ENCODE measurements at places on chromosomes 6 and 20.

GRCh38 chr20:23419657-23419994 lies 1.7 kb downstream of the NAPB start:
- no peak for DNase-seq

GRCh38 chr6:48136856-48137255 lies 25.9 kb upstream of the PTCHD4 start:
- no peak for DNase-seq

GRCh38 chr6:123945386-123945785 lies 141.7 kb downstream of the NKAIN2 start:
- no peak for DNase-seq

GRCh38 chr6:2850538-2851113 lies 9.0 kb upstream of the SERPINB1 start:
- no peak for DNase-seq

- DNase-seq, result no peak
Measured at GRCh38 chr6:158061361-158061708, 79.7 kb downstream of the SYNJ2 start.

DNA sequence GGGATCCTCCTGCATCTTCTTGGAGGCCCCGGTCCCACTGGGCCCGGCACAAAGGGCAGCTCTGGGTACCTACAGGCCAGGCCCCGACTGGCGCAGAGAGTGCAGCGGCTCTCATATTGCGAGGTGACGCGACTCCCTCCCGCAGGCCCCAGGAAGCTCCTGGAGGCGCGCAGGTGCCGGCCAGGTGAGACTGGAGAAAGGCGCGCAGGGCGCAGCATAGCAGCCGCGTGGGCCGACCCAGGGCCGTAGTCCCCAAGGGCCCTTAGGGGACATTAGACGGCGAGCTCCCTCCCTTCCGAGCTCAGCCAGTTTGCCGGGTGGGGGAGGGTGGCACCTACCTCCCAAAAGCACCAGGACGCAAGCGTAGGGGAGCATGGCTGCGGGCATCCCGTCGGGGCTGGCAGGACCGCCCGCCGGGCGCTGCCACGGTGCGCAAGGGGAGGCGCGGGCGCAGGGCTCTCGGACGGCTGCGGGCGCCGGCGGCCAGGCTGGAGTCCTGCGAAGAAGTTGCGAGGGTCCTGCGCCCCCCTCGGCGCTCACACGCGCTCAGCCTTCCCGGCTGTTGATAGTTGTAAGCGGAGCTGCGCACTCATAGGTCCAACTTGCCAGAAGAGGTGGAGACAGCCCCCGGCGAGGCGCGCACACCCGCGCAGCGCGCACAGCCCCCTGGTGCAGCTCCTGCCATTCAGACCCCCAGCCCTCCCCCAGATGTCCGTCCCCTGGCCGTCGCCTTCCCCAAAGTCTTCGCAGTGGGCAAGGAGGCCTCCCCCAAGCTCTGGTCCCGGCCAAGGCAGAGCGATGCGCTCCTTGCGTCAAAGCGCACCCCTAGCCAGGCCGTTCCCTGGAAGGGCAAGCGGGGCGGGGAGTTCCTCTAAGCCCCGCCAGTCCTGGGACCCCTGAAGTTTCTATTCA lies 622 bp downstream of the APCDD1L start:
- DNase-seq, result no peak

DNA sequence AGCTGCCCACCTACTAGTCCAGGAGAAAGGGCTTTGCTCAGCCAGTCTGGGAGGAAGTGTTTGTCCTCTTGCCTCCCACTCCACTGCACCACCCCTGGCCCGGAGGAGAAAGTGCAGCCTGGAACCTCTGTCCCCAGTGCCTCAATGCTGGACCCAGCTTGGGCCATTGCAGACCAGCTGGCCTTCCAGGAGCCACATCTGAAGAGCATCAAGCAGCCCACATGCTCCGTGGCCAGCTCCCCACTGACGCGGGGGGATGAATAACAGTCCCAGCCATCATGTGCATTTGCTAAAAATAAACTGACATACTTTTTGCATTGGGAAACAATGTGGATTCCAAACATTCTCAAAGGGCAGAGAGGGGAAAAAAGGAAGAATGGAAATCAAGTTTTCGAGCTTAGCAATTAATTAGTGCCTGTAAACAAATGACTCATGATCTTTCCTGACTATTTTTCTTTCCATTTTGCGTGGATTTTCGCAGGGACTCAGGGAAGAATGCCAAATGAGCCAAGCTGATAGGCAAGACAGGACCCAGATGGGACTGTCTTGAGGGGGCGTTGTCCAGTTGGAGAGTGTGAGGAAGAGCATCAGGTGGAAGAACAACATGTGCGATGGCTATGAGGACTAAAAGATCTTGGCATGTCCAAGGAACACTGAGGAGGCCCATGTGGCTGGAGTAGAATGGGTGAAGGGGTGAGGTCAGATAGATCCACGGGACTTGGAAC lies 34.1 kb downstream of the CEBPB start:
- DNase-seq, result no peak

DNA sequence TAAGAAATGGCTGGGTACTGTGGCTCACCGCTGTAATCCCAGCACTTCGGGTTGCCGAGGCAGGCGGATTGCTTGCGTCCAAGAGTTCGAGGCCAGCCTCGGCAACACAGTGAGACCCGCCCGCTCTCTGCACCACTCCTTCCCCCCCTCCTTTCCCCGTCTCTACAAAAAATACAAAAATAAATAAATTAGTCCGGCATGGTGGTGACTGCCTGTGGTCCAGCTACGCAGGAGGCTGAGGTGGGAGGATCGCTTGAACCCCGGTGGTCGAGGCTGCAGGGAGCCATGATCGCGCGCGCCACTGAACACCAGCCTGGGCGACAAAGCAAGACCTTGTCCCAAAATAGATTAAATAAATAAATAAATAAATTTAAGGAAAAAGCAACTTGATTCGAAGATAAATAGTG lies 448 bp upstream of the RNF114 start:
- DNase-seq, result no peak

DNA sequence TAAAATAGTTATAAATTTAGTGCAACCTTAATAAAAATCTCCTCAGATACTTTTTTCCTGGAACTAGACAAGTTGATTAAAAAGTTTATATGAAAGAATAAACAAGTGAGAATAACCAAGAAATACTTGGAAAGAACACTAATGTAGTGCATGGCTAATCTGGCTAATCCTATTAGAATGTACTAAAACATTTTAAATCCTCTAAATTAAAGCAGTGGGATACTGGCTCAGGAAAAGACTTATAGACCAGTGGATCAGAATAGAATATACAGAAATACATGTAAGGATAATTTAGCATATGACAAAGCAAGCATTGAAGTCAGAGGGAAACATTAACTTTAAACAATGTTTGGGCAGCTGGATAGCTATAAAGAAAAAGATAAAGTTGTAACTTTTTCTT lies 41.1 kb upstream of the ERVFRD-1 start:
- no peak for DNase-seq

DNA sequence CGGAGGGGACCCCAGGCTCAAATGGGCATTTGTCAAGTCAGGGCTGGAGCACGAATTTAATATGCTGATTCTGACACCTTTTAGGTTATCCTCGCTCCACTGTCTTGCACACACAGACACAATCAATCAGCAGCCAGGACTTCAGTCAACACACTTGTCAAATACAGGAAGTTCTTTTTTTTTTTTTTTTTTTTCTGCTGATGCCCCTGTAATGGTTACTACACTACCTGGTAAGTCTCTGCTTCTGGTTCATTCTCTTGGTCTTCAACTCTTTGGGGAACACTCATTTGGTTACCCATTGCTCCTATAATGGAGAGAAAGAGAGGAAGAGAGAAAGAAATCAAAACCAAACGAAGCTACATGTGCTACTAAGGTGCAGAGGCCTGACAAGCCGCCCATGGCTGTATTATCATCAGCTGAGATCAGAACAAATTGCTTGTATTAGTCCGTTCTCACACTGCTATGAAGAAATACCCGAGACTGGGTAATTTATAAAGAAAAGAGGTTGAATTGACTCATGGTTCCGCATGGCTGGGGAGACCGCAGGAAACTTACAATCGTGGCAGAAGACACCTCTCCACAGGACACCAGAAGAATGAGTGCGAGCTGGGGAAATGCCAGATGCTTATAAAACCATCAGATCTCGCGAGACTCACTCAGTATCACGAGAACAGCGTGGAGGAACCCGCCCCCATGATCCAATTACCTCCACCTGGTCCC lies 11.8 kb downstream of the BCAS1 start:
- DNase-seq, result no peak

DNA sequence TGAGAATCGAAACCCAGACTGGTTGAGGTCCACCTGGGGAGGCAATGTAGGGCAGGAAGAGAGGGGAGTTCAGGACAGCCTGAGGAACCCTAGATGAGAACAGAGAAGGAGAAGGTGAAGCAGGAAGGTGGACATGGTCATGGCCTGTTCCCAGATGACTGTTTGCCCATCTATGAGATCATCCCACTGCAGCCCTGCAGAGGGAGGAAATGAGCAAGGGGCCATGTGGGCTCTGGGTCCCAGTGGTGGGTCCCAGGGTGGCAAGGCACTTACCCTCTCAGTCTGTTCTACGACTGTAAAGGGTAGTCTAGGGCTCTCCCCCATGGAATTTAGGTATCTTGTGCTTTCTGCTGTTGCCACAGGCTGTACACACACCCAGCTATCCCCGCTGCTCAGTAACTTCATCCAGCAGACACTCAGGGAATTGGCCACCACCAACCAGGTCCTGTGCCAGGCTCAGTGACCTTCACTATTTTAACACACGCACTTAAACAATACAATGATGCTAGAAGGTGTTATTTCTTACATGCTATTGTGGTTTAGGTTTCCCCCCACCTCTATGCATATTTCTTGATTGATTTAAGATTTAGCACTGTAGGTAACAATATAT lies 89.8 kb downstream of the TOX2 start:
- DNase-seq, result no peak

GRCh38 chr6:163892824-163893561 lies 478.5 kb downstream of the QKI start:
- no peak for DNase-seq

GRCh38 chr20:64257107-64257757 lies 1.7 kb downstream of the PCMTD2 start:
- no peak for DNase-seq

- no peak for DNase-seq
Measured at GRCh38 chr20:59265298-59265697, 35.1 kb upstream of the EDN3 start.

- no peak for DNase-seq
Measured at GRCh38 chr20:63145156-63145555, 70.8 kb downstream of the YTHDF1 start.

- peak; percentile 93 for DNase-seq
Measured at GRCh38 chr6:35850208-35850607, 45.1 kb downstream of the LHFPL5 start.

DNA sequence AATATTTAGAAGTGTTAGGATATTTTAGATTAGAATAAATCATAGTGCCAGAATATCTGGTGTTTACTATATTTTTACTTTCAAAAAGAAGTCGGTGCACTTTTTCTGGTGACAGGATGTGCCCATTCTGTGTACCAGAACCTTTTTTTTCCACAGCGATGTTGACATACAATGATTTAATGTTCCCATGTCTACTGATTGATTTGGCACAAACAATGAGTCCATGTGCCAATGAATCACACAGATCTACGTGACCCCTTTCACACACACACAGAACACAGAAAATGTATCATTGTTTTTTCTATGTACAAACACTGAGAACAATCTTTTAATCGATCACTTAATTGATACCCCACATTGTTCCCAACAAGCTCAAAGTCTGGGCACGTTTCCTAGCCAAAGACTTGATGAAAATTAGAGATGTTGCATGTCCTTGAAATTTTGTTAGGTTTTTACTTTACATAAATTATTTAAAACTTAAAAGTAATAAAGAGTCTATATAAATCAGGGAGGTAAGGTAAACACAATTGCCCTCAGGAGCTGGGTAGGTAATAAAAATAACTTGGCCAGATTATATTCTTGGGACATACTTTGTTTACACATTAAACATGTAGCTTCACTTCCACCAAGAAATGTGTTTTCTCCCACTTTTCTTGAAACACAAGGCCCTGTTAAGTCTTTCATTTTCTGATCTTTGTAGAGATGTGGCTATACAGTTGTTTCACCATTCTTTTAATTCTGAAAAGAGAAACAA lies 36.4 kb upstream of the SOX4 start:
- DNase-seq, result no peak

GRCh38 chr6:107458672-107459282 lies 587 bp downstream of the PDSS2 start:
- no peak for DNase-seq

- DNase-seq, result no peak
Measured at GRCh38 chr6:169558774-169559441, 142.9 kb downstream of the WDR27 start.

DNA sequence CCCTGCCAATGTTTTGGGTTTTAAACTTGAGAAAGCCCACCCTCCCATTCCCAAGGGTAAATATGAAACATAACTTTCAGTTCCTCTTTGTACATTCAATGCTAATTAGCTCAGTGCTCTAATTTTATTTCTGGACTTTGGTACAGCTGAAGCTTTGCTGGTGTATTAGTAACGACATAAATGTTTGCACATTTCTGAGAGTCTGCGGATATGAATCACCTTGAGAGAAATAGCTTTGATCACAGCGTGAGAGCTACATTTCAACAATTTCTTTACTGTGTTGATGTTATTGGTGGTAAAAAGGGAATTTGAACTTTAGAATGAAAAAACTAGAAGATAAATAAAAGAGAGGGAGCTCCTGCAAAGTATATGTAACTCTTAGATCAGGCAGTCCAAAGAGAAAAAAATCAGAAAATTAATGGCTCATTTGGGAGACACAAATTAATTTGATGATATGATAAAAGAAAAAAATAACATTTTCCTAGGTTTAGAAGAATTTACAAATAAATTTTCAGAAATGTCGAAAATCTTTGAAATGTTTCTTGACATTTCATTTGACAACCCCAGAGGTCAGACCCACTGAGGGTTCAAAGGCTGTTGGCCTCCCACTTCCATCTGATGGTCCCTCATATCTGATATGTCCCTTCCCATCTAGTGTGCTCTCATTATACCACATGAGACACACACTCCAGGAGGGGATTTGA lies 38.5 kb upstream of the CAP2 start:
- no peak for DNase-seq

- DNase-seq, result no peak
Measured at GRCh38 chr20:39269493-39270217, 307.5 kb downstream of the DHX35 start.

- DNase-seq, result no peak
Measured at GRCh38 chr6:44397424-44398164, 10.1 kb downstream of the CDC5L start.
